Fibroblast of villous mesenchyme (primary cell): ENCODE measurements at places on chromosomes 4 and X. TPM values are rescaled to one million over a fixed set of nuclear protein-coding genes. Genes with fewer than 3 reads are reported as not detected.

NAP1L3 gene
- total RNA-seq: 5.5 and 9.1 TPM in 2 replicates

TMEM271 gene
- not detected in 2 replicates for total RNA-seq

NXF2B gene
- total RNA-seq: not detected in 2 replicates

CABS1 gene
- not detected in 2 replicates for total RNA-seq

CFI gene
- total RNA-seq: 17.3 and 18.4 TPM in 2 replicates

HHIP gene
- total RNA-seq: 0.64 and 1.7 TPM in 2 replicates

TMPRSS11B gene
- not detected in 2 replicates for total RNA-seq

PORCN gene
- total RNA-seq: 6.5 and 8.4 TPM in 2 replicates

MAGEA12 gene
- total RNA-seq: not detected in 2 replicates

ART3 gene
- total RNA-seq: not detected in 2 replicates

NDP gene
- under 0.01 TPM in 1 of 2 replicates, not detected in the other for total RNA-seq

GPC4 gene
- 0.86 and 2.3 TPM in 2 replicates for total RNA-seq

HPSE gene
- total RNA-seq: under 0.01 and 0.43 TPM in 2 replicates

TRAM1L1 gene
- total RNA-seq: 2.6 and 3.0 TPM in 2 replicates

C4orf17 gene
- not detected in 2 replicates for total RNA-seq
